ENCODE measurements at places on chromosomes 16 and 17.
A peak's percentile ranks its signal among the peaks of the same experiment; 100 is the strongest.

DNA sequence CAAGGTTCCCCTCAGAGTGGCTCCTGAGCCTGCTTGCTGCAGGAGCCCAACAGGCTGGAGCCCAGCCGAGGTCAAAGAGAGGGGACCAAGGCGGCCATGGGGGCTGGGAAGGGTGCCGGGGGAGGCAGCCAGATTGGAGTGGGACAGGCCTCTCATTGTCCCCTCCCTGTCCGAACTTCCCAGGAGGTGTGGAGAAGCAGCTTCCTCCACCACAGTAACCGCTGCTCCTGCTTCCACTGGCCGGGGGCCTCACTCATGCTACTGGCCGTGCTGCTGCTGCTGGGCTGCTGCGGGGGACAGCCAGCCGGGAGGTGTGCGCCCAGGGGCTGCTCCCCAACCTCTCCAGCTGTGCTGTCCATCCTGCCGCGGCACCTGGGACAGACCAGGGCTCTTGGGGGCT, 29.3 kb downstream of the TMEM94 start:
- no peak for DNase-seq

GRCh38 chr17:59466946-59467801, 98.2 kb upstream of the DHX40 start:
- DNase-seq: peak; percentile 12

- DNase-seq: no peak
Measured at GRCh38 chr17:31392856-31393748, 1.6 kb downstream of the RAB11FIP4 start.

DNA sequence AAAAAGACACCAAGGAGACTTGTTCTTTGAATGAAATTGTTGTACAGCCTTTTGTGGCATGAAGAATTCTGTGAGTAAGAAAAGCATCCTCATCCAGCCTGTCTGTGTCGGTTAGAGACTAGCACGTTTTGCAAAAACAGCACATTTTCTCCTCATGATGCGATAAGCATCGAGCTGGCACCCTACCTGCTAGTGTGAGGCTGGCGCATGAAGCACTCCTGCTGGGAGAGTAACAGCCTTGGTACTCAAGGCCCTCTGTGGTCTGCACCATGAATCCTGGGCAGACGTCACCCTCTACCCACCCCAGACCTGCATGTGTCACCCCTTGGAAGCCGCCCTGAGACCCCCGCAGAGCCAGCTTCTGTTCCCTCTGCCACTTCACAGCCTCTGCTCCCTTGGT, 92.6 kb upstream of the TMEM132E start:
- no peak for DNase-seq

DNA sequence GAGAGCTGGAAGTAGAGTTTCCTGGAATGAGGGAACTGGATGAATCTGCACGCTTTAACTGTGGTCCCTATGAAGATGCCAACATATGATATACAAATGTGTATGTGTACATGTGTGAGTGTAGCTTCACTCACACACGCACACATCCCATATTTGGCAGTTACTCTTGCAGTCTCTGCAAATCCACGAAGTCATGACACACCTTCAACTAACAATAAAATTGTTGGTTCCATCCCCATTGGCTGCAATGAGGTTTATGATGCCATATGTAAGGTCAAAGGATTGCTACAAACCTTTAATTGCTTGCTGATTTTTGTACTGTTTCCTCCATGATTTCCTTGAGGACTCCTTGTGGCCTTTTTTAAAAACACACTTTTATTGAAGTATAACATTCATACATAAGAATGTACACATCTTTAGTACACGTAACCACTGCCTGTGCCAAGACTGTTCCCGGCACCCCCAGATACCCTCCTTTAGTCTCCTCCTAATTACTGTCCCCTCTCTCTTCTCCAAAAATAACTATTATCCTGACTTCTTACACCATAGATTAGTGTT, 22.0 kb downstream of the MYO1D start:
- no peak for DNase-seq

- DNase-seq: no peak
Measured at GRCh38 chr17:32264823-32265191, 825 bp upstream of the RHBDL3 start.

DNA sequence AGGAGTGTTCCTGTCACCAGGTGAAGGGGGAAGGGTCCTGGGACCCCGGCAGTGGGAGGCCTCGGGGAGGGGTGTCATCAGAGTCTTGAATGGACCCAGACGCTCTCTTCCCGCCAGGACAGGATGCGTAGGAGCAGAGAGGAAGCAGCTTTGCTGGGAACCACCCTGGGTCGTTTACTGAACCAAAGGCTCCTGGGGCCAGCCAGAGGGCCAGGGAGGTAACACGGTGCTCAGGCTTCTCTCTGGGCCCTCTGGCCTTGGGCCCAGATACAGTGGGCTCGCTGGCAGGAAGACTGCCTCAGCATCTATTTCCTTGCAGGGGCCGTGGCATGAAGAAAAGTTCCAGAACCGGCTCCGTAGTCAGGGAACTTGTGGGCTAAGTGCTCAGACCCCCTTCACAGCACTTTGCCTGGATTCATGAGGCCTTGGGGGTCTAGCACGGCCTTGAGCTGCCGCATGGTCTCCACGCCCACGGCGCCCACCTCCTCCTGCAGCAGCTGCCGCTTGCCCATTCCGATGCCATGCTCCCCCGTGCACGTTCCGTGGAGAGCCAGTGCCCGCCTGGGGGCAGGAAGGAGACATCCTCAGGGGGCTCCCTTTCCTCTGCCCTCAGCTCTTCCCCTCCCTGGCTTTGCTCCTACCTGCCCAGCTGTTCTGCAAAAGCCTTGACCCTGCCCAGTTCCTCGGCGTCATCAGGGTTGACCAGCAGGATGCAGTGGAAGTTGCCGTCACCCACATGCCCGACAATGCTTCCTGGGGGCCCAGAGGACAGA, 4.4 kb downstream of the LDHD start:
- no peak for DNase-seq

DNA sequence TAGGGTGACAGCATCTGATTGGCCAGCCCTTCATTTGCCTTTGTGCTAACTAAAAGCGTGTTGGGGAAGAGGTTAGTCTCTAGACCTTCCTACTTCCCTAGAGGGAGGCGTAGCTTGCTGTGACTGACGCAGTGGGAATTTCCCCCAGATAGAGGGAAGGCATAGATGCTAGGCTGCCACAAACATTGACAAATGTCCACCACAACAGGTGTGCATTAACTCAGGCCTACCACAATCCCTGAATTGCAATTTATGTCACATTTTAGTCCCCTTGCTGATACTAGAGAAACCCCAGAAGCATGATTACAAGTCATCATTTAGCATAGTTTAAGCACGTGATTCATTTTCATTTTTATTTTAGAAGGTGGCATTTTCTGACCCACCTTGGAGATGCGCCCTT, 76.3 kb upstream of the WSB1 start:
- no peak for DNase-seq

DNA sequence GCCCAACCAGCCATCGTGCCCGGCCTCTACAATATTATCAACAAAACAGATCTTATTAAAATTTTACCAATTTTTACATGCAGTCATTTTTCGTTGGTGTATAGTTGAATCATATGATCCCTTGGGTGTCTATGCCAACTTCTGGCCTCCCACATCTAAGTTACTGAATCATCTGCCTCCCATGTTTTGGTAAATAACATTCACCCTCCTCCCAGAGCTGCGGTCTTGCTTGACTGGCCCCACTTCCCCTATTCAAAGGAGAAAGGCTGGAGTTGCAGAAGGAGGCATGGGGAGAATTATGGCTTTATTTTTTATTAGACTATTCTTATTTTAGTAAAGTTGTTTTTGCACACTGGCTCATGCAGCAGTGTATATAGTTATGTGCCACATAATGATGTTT, 18.5 kb upstream of the CCL23 start:
- no peak for DNase-seq

DNA sequence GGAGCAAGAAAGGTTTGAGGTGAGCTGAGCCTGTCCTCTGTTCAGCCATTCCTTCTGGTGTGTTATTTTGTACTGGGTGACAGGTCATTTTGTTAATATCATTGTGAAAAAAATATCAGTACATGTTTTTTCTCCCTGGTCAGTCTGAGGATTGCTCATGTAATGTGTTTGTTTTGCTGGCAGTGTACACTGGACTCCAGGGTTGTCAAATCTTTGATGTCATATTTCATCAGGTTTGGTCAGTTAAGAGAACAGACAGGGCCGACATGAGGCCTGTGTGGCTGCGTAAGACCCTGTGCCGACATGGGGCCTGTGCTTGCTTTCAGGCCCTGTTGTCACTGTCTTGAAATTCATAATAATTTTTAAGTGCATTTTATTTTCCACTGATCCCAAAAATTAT, 22.5 kb downstream of the CLUAP1 start:
- DNase-seq: no peak

DNA sequence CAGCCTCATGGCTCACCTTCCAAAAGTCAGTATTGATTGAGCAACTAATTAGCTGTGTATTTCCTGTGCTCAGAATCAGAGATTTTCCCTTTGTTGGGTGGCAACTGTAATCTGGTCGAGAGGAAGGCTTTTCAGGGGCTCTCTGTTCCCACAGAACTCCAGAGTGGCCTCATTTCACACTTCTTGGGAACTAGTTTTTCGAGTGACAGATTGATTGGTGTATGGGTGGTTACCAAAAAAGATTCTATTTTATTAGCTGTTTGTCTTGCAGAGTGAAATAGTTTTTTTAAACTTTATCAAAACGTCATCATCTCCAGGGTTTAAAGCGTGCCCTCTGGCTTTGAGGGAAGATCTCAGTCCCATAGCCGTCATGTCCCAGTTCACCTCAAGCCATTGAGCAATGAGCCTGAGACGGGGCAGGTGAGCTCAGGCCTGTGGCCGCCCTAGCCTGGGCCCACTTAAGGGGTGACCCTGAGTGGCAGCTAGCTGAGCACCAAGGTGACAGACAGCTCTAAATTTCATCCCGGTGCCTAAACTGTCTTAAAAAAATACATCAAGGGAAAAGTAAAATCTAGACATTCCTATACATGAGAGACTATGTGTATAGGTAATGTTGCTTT, 53.0 kb downstream of the SMPD3 start:
- no peak for DNase-seq

DNA sequence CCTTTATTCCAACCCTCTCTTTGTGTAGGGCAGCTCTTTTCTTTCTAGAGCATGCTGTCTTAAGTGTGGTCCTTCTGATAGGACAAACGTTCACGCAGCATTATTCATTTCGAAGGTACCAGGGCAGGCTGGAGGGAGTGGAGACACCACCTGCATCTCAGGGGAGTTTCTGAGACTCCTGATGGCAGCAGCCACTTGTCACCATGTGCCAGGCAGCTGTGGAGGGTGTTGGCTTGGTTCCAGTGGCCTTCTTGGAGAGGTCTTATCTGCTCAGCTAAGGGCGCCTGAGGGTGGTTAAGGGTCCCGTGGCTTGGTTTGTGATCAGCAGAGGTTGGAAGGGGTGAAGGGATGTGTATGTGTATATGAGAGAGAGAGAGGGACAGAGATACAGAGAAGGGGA, 257.1 kb upstream of the EEF2KMT start:
- no peak for DNase-seq

DNA sequence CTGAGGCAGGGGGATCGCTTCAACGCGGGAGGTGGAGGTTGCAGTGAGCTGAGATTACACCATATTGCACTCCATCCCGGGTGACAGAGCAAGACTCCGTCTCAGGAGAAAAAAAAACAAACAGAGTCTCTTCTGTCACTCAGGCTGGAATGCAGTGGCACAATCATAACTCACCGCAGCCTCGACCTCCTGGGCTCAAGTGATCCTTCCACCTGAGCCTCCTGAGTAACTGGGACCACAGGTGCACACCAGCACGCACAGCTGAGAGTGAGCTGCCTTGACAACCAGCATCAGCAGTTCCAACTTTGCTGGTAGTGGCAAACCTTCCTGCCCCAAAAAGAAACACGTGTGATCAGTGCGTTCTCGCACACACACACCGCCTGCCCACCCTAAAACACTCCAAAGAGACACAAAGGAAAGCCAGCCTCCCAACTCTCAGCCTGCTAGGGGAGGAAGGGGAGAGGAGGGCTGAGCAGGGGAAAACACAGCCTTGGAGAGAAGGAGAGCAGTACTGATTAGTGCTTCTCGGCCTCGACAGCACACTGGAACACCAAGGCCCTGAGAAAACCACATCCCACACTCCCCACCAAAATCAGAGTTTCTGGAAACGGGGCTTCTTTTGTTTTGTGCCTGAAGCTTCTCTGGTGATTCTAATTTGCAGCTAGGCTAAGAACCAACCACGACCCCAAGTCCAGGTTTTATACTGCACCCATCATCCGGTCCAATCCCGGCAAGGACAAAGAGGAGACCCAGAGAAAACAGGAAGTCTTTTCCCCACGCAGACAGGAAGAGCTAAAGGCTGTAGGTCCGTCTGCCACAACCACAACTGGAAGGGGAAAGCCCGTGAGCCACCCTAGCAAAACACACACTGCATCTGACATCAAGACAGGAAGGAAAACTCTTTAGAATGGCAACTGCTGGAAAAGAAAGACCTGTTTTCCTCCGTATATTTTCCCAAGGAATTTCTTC, 28.8 kb downstream of the ZCCHC14 start:
- DNase-seq: no peak

GRCh38 chr16:52492789-52493357, 54.1 kb downstream of the TOX3 start:
- no peak for DNase-seq

GRCh38 chr17:40577611-40578065, 12.4 kb upstream of the CCR7 start:
- DNase-seq: no peak

DNA sequence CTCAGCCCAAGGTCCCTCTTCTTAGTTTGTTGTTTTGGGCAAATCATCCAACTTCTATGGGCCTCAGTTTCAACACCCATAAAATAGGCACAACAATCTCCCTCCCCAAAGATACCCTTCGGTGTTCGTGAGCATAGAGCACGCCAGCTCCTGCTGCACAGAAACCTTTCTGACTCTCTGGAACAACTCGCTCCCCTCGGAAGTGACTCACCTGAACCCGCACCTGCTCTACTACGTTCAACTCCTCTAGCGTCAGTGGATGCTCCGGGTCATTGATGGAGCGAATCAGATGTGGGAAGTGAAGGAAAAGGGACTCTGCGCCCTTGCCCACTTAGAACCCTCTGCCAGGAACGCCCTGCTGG, 445 bp downstream of the CIAO2B start:
- DNase-seq: no peak

DNA sequence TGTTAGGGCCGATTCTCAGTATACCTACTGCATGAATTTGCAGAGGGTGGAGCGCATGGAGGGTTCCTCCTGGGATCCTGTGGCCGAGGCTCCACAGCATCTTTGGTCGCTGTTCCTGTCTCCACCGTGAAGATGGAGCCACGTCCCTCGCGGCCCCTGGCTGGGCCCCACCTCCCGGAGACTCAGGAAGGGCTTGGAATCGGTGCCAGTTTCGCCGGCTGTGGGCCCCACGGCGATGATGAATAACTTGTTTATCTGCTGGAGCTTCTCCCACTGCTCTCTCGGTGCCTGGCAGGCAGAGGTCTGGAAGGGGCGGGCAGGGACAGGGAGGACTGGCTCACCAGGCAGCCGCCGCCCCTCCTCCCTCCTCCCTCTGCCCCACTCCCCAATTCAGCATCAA, 8.1 kb downstream of the SLC5A11 start:
- DNase-seq: peak; percentile 30

DNA sequence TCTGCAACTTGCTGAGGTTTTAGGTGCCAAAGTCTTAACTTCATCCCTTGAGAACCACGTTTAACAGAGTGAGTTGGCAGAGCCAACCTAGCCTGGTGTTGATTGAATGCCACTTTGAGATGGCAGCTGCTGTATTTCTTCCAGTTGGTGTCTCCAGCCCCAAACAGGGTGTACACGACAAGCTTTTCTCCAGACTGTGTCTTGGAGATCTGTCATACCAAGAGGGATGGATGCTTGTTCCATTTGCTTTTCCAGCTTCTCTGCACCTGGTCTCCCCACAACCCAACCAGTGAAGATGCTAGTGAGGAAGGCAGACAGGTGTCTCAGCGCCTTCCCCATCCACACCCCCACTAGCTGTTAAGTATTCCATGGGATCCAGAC, 141.1 kb upstream of the HS3ST2 start:
- no peak for DNase-seq

Data from NCI-H1092 (cell line).